NCI-H460 (cell line): ENCODE measurements at places on chromosomes 1 and 21.

DNA sequence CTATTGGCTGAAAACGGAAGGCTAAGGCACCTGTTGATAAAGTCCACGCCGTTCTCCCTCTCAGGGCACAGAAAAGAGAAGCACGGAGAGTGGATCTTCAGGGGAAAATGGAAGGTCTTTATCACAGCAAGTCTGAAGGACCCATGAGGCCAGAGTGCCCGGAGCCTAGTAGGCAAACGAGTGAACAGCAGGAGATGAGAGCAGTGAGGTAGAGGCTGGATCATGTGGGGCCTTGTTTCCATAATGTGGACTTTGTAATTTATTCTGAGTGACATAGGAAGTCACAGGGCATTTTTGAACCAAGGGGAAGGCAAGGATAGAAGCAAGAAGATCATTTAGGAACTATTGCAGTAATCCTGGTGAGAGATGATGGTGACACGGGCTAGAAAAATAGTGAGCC, 287.2 kb upstream of the NRIP1 start:
- DNase-seq: no peak

- no peak for DNase-seq
Measured at GRCh38 chr1:43239484-43239883, 30.3 kb upstream of the TMEM125 start.

DNA sequence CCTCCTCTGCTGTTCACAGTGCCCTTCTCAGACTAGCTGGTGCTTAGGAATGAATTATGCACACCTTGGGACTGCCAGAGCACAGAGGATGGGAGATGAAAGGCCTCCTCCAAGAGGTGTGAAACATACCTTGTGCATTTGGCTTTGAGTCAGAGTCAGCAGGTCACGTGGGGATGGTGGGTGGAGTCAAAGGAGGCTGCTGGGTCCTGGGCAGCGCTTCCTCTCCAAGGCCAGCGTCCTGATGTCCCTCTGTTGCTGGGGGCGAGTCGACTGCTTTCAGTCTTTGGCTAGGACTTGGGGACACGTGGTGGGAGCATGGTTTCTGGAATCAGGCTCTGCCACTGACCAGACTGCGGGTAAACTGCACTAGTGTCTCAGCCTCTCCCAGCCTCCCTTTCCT, 91.2 kb downstream of the AJAP1 start:
- DNase-seq: no peak

DNA sequence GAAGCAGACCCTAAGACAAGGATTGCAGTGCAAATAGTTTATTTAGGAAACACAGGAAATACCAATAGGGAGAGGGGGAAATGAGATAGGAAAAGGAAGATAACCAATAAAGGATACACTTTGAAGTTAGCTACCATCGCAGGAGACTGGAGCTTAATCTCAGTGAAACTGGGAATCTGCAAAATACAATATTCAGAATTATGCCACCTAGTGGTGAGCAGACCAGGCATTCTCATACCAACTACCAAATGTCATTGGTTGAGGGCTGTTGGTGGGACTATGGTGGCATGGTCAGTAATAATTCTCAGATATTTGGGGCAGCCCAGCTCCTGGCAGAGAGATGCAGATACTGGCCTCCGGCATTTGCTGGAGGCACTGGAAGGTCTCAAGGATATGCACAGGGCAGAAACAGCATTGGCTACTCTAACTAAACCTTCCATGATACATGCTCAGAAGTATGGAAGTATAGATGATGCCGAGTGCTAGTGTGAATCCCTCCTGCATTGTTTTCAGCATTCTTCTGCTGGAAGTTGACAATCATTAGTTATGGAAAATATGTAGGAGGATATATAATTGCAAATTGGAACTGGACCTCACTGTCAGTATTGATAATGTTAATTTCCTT, 11.8 kb upstream of the ZFP69B start:
- no peak for DNase-seq

DNA sequence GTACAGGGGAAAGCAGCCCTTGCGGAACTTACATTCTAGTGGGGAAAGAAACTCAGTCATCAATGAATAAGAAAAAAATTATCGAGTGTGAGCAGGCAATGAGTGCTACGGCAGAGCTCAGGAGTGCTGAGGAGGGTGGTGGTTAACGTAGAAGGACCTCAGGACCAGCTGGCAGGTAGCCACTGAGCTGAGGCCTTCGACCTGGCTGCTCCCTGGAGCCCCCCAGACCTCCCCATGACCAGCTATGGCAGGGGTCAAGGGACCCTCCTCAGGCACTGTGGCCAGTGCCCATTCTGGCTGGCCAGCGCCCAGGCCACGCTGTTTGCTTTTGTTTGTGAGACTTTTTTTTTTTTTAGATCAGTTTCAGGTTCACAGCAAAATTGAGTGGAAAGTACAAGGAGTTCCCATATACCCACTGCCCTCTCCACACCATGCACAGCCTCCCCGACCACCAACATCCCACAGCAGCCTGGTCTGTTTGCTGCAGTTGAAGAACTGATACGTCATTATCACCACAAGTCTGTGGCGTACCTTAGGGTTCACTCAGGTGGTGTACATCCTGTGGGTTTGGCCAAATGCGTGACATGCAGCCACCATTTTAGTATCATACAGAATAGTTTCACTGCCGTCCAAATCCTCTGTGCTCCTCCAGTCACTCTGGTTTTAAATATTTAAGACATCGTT, 11.8 kb upstream of the TTC22 start:
- DNase-seq: no peak

DNA sequence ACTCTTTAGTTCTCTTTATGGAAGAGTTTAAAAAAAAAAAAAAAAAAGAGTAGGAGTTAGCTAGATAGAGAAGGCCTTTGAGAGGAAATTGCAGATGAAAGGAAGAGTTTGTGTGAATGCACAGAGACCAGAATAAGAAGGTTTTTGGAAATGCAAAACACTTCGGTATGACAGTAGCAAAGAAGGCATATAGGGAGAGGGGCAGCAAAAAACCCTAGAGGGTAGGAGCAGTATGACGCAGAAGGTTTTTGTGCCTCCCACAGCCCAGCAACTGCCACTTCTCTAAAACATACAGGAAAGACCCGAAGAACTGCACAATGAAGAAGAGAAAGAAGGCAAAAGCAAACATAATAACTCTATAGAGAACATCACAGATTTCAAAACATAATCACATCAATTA, 84.3 kb downstream of the WDR64 start:
- no peak for DNase-seq

GRCh38 chr1:181095260-181095659, 6.8 kb downstream of the IER5 start:
- no peak for DNase-seq

GRCh38 chr1:211783266-211783665, 47.3 kb downstream of the LPGAT1 start:
- no peak for DNase-seq

DNA sequence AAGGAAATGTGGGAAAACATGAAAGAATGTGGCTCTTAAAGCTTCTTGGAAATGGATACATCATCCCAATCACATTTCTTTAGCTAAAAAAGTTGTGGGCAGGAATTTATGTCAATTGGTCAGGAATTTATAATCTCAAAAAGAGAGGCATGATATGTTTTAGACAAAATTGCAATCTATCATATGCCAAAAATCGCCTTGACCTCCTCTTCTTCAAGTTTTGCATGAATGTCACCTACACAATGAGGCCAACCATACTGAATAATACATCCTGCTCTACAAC, 42.4 kb downstream of the ATP6V1G3 start:
- no peak for DNase-seq

DNA sequence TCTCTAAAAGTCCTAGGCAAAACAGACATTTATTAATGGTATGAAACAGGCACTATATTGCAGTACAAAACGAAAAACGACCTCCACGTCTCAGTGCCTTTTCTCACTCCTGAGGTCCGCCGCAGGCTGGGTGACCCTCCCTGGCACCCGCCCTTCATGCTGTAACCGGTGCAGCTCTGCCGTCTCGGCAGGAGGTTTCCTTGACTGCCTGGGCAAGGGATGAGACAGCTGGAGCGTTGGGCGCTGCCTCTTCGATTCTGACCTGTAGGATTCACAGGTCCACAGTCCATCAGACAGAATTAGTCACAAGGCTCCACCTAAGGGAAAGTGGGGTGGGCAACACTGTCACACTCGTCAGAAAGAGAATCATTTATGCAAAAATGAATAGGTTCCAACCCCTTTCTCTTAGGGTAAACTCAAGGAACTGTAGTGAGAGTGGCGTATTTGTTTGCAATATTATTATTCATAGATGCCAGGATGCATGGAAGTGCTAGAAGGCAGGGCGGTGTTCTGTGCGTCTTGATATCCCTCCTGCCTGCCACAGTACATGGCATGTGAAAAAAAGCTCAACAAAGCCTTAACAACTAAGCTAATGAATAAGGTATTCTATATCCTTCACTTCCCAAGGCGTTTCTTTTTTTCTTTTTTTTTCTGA, 23.5 kb upstream of the ZBTB18 start:
- no peak for DNase-seq

DNA sequence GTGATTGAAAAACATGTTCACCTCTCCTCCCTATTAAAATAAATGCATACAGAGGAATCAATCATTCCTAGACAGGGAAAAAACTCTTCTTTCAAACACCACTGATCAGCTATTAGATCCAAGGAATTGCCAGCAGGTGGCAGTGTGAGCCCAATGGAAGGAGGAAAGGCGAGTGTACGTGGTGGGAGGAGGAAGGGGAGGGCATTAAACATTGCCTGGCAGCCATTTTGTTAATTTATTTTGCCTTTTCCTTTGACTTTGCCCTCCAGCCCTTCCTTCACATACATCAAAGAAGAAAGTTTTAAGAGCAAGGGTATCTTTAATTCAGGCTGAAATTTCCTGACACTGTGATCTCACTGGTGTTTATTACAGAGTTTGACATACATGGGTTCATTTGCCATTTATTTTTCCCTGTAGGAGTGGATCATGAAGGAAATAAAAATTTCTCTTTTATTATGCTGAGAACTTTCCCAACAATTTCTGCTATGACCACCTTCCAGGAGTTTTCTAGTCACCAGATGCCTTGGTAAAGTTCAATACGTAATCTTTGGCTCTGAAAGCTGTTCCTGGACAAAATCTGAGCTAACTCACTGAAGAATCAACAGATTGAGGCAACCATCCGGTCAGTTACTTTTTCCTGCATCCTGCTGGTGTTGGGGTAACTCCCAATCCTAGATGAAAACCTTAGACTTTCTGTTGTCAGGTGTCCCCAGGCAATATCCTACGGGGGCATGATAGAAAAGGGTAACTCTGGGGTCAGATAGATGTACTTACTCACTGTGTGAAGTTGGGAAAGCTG, 1.9 kb upstream of the GNAI3 start:
- peak; percentile 88 for DNase-seq

DNA sequence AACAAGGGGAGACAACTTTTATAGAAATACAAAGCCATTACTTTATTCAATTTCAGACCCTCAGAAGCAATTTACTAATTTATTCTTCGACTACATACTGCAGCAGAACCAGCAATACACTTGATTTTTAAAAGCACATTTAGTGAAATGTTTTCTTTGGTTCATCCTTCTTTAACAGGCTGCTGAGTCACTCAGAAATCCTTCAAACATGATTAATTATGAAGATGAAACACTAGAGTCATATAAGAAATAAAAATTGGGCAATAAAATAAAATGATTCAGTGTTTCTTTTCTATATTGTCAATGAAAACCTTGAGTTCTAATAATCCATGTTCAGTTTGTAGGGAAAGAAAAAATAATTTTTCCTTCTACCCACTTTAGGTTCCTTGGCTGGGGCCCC, 47.0 kb downstream of the CHML start:
- no peak for DNase-seq
